ENCODE measurements at places on chromosomes 11 and 22.

GRCh38 chr11:65524741-65525545 is at the start of gene SCYL1:
TSS of gene SCYL1 (plus strand) at chr11:65525083. CDS start at chr11:65525154, 71 bp downstream.
- DNase-seq = peak; percentile 95

DNA sequence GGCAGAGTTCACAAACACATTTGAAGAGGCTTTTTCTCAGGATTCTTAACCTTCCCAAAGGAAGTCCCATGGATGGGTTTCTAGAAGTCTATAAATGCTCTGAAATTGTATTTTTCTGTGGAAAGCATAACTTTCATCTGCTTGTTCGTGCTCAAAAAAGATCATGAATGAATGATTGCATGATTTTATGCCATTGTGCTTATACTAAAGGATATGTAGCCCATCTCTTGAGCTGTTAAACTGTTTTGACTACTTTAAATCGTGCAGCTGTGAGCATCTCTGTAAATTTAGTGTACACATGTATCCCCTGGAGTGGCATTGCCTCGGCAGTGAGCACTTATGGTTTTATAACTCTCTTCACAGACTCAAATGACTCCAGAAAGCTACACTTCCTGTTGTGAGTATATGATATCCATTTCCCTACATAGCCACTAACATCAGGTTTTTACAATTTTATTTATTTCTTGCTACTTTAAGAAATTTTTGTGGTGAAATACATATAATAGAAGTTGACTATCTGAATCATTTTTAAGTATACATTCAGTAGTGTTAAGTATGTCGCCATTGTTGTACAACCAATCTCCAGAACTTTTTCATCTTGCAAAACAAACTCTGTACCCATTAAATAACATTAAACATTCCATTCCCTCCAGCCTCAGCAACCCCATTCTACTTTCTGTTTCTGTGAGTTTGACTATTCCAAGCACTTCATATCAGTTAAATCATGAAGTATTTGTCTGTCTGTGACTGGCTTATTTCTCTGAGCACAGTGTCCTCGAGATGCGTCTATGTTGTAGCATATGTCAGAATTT is 8.0 kb downstream of the NEAT1 start:
- no peak for DNase-seq

DNA sequence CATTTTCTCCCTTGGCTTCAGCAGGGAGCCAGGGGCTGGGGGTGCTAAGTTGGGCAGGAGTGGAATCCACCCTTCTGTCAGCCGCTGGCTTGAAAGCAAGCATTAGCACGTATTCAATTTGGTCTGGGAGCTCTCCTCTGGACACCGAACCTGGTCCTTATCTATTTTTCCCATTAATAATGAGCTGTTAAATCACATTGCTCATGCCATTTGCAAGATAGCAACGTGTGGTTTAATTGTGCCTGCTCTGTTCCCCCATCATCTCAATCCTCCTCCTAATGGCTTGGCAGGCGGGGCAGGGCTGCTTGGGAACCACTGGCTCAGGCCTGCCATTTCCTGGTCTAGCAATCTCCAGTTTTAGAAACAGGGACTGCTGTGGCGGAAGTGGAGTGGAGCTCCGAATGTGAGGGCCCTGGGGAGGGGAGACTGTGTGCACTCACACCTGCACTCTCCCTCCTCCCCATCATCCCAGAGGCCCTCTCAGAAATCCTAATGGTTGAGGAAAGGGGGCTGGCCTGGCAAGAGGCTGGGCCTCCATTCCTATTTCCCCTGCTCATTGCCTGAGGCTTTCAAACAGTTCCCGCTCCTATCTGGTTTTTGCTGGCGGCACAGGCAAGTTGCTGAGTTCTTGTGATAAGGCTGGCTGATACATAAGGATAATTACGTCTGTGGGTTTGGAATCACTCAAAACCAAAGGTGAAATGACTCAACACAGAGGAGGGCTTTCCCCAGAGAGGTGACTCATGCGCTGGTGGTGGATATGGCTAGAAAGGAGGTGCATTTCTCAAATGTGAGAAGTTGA is 201.2 kb upstream of the E2F8 start:
- DNase-seq = peak; percentile 52

DNA sequence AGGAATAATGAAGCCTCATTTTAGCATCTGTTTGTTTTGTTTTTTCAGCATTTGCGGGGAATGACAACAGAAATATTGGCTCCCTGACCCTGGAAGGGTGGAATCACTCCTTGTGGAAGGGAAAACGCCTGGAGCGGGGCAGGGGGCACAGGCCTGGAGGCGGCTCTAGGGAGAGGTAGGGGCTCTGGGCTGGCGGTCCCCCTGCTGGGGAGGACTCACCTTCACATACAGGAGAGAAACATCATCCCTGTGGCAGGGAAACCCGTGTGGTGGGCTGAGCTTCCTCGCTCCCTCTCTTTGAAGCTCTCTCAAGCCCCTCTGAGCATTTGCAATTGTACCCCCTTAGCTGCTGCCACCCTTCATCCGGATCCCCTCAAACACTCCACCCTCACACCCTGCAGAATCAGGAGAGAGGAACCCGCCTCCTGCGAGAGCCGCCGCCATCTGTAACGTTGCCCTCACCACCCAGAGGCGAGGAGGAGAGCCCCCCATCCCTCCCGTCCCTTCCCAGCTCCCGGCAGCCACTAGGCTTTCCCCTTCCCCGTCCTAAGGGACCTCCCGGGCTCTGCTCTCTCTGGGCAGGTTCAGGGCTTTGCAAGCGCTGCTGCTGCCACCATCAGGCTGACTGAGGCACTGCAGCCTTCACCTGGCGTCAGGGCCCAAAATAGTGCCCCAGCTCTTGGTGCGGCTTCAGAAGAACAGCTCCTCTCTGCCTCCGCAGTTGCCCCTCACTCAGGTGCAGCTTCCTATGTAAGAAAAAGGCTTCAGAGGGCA is 10.4 kb downstream of the KIRREL3 start:
- peak; percentile 90 for DNase-seq

- no peak for DNase-seq
These were observed 951 bp upstream of the EHD1 start for GRCh38 chr11:64879244-64879900.

DNA sequence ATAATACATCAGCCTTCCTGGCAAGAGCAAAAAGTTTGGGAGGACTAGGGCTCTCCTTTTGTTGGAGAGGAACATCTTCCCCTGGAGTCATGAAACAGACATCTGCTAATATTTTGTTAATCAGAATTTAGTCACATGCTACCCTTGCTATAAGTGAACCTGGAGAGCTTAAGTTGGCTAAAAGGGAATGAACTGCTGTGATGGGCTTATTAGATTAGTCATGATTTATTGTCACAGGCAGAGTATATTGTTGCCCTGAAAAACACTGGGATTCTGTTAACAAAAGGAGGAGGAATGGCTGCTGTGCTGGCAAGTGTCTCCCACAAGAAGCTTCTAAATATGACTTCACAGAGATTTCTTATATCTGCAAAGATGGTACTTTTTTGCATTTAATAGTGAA is 16.0 kb downstream of the TCP11L1 start:
- no peak for DNase-seq

GRCh38 chr11:76322540-76322939 is 58.4 kb downstream of the THAP12 start:
- peak; percentile 8 for DNase-seq

GRCh38 chr22:46380069-46380468 is 44.6 kb downstream of the TRMU start:
- no peak for DNase-seq

GRCh38 chr11:66418168-66418985 is 2.5 kb upstream of the NPAS4 start:
- DNase-seq = peak; percentile 79

All from pancreas (tissue), 10 donors.